NCI-H2081 treated with DMSO at 0.1 percent for 48 hours (cell line): ENCODE measurements at places on chromosomes 13 and 19.

GRCh38 chr13:25602176-25602575, 230.4 kb downstream of the ATP8A2 start:
- DNase-seq, result no peak

GRCh38 chr13:56378566-56378965, 762.2 kb upstream of the PRR20A start:
- DNase-seq, result no peak

DNA sequence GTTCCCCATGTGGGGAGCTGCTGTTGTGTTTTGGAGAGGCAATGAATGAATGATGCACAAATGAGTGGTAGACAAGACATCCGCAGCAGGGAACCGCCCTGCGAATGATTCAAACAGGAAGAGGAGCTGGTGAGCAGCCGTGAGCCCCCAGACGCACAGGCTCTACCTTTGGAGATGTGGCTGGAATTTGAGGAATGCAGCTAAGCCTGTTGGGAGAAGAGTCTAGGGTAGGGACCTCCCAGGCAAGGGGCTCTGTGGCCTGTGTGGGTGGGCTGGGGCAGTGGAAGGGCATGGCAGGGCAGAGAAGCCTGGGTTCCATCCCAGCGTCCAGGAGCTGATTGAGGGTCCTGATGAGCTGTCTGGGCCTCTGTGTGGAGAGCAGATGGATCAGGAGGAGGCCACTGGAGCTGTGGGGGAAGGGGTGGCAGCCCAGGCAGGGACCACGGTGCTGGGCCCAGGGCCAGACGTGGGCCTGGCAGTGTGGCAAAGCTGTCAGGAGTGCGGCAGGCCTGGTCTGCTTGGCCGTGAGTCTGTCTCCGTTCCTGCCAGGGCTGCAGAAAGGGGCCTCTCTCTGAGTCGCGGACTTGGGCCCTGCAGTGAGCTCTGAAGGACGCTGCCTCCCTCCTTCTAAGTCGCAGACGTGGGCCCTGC, 41.8 kb upstream of the DCUN1D2 start:
- DNase-seq, result no peak

GRCh38 chr19:29985196-29985595, 43.2 kb downstream of the URI1 start:
- no peak for DNase-seq

GRCh38 chr19:2578901-2579677, 103.2 kb downstream of the GADD45B start:
- no peak for DNase-seq

- DNase-seq, result no peak
Measured at GRCh38 chr19:2324220-2324948, 4.0 kb downstream of the LSM7 start.

- no peak for DNase-seq
Measured at GRCh38 chr13:61880578-61881283, 465.1 kb upstream of the PCDH20 start.

DNA sequence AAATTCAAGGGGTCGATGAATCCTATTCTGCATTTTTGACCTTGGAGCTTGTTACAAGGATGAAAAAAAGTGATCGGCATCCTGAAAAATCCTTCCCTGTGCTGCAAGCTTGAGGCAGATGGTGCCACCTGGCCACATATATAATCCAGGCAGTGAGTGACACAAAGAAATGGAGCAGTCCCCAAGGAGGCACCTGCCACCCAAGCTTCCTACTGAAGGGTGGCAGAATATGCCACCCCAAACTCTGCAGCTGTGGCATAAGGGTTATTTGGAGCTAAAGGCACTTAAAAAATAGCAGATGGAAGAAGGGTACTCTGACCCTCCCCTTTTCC, 15.4 kb downstream of the TMEM272 start:
- no peak for DNase-seq

DNA sequence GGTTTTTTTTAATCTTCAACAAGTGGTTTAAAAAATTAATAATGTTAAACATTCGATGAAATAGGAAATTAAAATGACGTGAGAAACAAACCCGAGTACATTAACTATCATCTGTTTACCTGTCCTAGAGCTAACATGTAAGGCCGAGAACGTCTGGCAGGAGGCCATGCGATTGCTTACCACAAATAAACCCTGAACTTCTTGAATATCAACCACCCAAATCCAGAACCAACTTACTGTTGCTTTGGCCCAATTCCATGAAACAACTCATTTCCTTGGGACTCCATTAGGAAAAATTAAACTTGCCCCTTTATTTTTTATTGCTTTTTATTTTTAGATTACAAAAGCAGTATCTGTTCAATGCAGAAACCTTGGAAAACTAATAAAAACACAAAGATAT, 228.9 kb upstream of the IRS2 start:
- DNase-seq, result no peak

DNA sequence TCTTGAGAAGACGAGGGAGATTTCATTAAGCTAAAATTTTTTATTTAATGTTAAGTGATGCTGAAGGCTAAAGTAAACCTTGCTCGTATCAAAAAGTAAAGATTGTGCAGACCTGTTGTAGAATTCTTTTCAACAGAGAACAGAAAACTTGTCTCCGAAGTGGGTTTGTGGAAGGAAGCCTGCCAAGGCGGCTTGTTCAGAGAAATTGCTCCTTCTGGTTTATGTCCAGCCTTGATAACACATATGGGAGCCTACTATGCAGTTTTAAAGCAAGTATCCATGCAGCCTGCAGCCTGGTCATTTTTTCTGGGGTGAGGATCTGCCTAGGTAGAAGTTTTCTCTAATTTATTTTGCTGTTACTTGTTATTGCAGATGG, 1.4 kb downstream of the MLNR start:
- DNase-seq, result no peak

- no peak for DNase-seq
Measured at GRCh38 chr19:7933828-7934725, 8.1 kb upstream of the CTXN1 start.

DNA sequence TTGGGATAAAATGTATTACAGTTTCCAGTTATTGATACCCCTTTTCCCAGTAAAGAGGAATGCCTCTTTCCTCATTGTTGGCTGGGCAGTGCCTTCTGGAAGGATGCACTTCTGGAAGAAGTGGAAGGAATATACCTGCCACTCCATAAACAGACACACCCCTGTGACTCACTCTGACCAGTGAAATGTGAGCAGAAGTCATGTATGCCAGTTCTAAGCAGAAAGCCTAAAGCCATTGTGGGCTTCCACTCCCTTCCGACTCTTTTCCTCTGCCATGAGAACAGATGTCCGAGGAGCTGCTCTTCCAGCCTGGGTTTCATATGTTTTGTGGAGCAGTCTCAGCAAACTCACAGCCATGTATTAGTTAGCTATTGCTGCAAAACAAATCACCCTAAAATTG, 166.1 kb upstream of the SERP2 start:
- DNase-seq, result no peak
